ENCODE measurements at places on chromosomes 2 and 18. TPM values are rescaled to one million over a fixed set of nuclear protein-coding genes. Genes with fewer than 3 reads are reported as not detected.

The GAREM1 gene
- 0.35 TPM for total RNA-seq

The MAT2A gene
- total RNA-seq, result 228 TPM

The EIF4E2 gene
- total RNA-seq, result 46.6 TPM

The DAPL1 gene
- total RNA-seq, result not detected

The ZBTB7C gene
- total RNA-seq, result not detected

The ACTG2 gene
- not detected for total RNA-seq

The CPLX4 gene
- total RNA-seq, result not detected

The TLX2 gene
- total RNA-seq, result 0.10 TPM

The FBXO15 gene
- total RNA-seq, result 1.2 TPM

The RESP18 gene
- total RNA-seq, result not detected

The IL1RL1 gene
- 0.22 TPM for total RNA-seq

The ASB1 gene
- total RNA-seq, result 29.9 TPM

The MCM6 gene
- 221 TPM for total RNA-seq

The SDC1 gene
- 0.67 TPM for total RNA-seq

The POTEI gene
- total RNA-seq, result not detected

The RGPD4 gene
- total RNA-seq, result 0.19 TPM

The SANBR gene
- total RNA-seq, result 2.1 TPM

The SLC5A7 gene
- total RNA-seq, result not detected

The KCNE4 gene
- not detected for total RNA-seq

The RBKS gene
- 1.1 TPM for total RNA-seq

The KRTCAP3 gene
- total RNA-seq, result 6.7 TPM

The EFEMP1 gene
- total RNA-seq, result not detected

The SPP2 gene
- not detected for total RNA-seq
